IMR-90 (cell line): ENCODE measurements at places on chromosomes 5 and 9. TPM values are rescaled to one million over a fixed set of nuclear protein-coding genes. Genes with fewer than 3 reads are reported as not detected.
A peak's percentile ranks its signal among the peaks of the same experiment; 100 is the strongest.

Gene LHX3
- total RNA-seq, result not detected in 2 replicates

DNA sequence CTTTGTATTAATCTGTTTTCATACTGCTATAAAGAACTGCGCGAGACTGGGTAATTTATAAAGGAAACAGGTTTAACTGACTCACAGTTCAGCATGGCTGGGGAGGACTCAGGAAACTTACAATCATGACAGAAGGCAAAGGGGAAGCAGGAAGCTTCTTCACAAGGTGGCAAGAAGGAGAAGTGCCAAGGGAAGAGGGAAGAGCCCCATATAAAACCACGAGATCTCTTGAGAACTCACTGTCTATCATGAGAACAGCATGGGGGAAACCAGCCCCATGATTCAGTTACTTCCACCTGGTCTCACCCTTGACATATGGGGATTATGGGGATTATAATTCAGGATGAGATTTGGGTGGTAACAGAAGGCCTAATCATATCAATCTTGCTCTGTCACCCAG, 60.9 kb upstream of the CHD1 start:
- no peaks in the 10 kb centered on the region; the same call in 1 of the 2 replicates for H3K27me3 ChIP-seq
- DNase-seq, result no peak
- no peaks in the 10 kb centered on the region for H3K36me3 ChIP-seq
- H3K27ac ChIP-seq, result no peak overlapping the region
- no peaks in the 10 kb centered on the region for H3K4me1 ChIP-seq

GRCh38 chr5:158462349-158463114, 603.6 kb upstream of the CLINT1 start:
- no peak for DNase-seq
- no peak overlapping the region for H3K4me3 ChIP-seq
- H3K4me1 ChIP-seq, result no peaks in the 10 kb centered on the region
- no peaks in the 10 kb centered on the region for H3K36me3 ChIP-seq

DNA sequence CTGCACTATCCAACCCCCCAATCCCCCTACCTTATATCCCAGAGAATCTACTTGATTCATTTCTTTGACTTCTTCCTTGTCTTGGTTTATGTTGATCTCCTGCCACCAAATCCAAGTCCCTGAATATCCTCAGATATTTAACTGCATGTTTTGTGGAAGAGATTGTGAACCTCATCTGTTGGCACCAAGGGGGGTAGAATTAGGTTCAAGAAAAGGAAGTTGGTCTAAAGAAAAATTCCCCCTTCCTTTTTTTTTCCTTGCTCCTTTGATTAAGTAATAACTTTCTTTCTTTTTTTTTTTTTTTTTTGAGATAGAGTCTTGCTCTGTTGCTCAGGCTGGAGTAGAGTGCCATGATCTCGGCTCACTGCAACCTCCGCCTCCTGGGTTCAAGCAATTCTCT, 526 bp upstream of the CD14 start:
- no peak for DNase-seq
- no peak overlapping the region for H3K4me3 ChIP-seq
- no peaks in the 10 kb centered on the region for H3K36me3 ChIP-seq
- peaks cover 16% of the 10 kb centered on the region for H3K27me3 ChIP-seq

Gene NEUROG1
- total RNA-seq, result not detected in 2 replicates

GRCh38 chr5:95872346-95873268, 50.1 kb upstream of the GLRX start:
- no peaks in the 10 kb centered on the region for H3K36me3 ChIP-seq
- no peaks in the 10 kb centered on the region for H3K27me3 ChIP-seq
- no peak overlapping the region for H3K27ac ChIP-seq
- H3K4me1 ChIP-seq, result peaks cover 6% of the 10 kb centered on the region
- H3K4me3 ChIP-seq, result no peak overlapping the region

GRCh38 chr5:95731571-95732554, 727 bp downstream of the RHOBTB3 start:
- DNase-seq, result peak; percentile 34
- peaks cover 11% of the 10 kb centered on the region for H3K4me1 ChIP-seq
- H3K27ac ChIP-seq, result peak overlapping the region; percentile 100
- peak overlapping the region; percentile 98 for H3K4me3 ChIP-seq
- no peaks in the 10 kb centered on the region for H3K27me3 ChIP-seq

Gene LCN15
- total RNA-seq, result not detected in 2 replicates

GRCh38 chr9:114434878-114435311, 47.1 kb upstream of the AKNA start:
- no peak overlapping the region for H3K27ac ChIP-seq
- peaks cover 13% of the 10 kb centered on the region for H3K27me3 ChIP-seq
- no peaks in the 10 kb centered on the region for H3K36me3 ChIP-seq
- no peaks in the 10 kb centered on the region for H3K4me1 ChIP-seq

- H3K27ac ChIP-seq, result no peak overlapping the region
- DNase-seq, result peak; percentile 69
- no peak overlapping the region for H3K4me3 ChIP-seq
These were observed 324.1 kb upstream of the TNC start for GRCh38 chr9:115442054-115442453.

DNA sequence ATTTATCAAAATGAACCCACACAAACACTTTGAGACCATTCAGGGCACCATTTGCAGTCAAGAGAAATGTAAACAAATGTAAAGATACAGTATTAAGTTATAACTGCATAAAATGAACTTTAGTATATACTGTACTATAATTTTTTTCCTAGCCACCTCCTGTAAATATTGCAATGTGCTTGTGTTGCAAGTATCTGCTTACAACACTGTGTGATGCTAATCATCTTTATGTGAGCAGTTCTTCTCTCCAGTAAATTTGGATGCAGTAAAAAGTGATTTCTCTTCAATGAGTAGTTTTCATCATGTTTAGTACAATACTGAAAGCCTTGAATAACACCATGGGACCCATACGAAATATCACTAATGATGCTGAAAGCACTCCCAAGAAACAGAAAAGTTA, 9.4 kb downstream of the G3BP1 start:
- H3K4me1 ChIP-seq, result peaks cover 4% of the 10 kb centered on the region; the same call in 1 of the 2 replicates
- H3K36me3 ChIP-seq, result no peaks in the 10 kb centered on the region; the same call in 1 of the 2 replicates
- no peak for DNase-seq

DNA sequence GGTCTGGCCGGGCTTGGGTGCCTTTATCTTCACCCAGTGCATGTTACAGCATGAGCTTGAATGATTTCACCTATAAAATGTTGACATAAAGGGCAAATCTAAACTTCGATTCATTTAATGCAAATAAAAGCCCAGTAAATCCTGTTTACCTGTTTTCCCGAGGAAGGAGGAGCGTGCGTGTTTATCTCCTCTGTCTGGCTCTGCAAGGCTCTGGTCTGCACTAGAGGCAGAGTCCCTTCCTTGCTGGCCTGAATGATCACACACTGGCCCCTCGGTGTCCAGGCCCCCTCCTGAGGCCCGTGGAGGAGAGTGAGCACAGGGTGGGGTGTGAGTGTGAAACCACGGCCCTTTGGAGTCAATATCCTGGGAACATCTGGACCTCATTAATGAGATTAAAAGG, 125.1 kb upstream of the LHFPL2 start:
- peaks cover 8% of the 10 kb centered on the region; the same call in 1 of the 2 replicates for H3K4me1 ChIP-seq
- no peaks in the 10 kb centered on the region for H3K36me3 ChIP-seq
- DNase-seq, result no peak
- no peak overlapping the region for H3K4me3 ChIP-seq

Gene EQTN
- not detected in 2 replicates for total RNA-seq

Gene OSMR
- 38.9 and 41.6 TPM in 2 replicates for total RNA-seq

DNA sequence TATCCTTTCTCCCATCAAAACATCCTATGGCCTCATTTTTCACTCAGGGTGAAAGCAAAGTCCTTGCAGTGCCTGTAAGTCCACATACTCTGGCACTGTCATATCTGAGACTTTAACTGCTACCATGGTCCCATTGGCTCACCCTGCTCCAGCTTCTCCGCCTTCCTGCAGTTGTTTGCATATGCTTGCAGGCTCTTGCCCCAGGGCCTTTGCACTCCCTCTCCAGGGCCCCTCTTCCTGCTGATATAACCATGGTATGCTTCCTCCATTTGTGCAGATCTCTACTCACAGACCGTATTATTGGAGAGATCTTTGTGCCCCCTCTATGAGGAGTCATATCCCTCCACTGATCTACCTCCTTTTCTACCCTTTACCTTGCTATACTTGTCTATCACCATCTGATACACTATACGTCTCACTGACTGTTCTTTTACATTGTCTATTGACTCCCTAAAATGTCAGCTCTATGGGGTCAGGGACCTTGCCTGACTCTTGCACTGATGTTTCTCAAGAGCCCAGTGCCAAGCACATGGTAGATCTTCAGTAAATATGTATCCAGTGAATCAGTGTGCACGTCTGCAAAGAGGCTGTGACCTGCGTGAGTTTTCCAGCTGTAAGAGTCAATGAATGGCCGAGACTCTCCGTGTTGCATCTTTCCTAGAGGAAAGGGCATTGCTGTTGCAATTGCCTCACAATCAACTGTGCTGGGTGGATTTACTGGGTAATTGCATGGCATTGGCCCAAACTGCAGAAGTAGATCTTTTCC, 81.7 kb upstream of the CPEB4 start:
- no peak overlapping the region for H3K27ac ChIP-seq
- H3K36me3 ChIP-seq, result no peaks in the 10 kb centered on the region
- no peak overlapping the region for H3K4me3 ChIP-seq
- peaks cover 3% of the 10 kb centered on the region; the same call in 1 of the 2 replicates for H3K27me3 ChIP-seq

- H3K27me3 ChIP-seq, result no peaks in the 10 kb centered on the region
- no peaks in the 10 kb centered on the region for H3K36me3 ChIP-seq
- H3K27ac ChIP-seq, result no peak overlapping the region
- no peak overlapping the region for H3K4me3 ChIP-seq
- no peak for DNase-seq
These were observed 54.0 kb upstream of the CNOT6 start for GRCh38 chr5:180439911-180440769.

DNA sequence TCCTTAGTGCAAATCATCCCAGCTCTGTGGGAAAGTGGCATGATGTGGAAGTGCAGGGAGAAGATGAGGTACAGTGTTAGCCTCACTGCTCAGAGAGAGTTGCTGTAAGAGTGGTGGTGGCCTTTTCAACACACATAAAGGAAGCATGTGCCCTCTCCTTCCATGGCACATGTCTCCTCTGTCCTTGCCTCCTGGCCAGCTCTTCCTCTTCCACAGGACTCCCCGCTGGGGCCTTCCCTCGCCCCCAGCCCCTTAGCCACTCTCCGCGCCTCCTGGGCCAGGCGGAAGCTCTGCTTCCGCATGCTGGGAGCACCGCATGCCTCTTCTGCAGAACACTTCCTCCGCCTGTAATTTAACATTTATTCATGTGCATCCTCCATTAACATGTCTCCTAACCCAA, 4.8 kb upstream of the KCNMB1 start:
- H3K27me3 ChIP-seq, result no peaks in the 10 kb centered on the region; the same call in none of the 2 replicates
- H3K4me3 ChIP-seq, result no peak overlapping the region
- H3K27ac ChIP-seq, result no peak overlapping the region
- no peaks in the 10 kb centered on the region for H3K36me3 ChIP-seq

GRCh38 chr5:105751908-105752307, 1918.8 kb downstream of the EFNA5 start:
- no peaks in the 10 kb centered on the region for H3K36me3 ChIP-seq
- DNase-seq, result no peak
- H3K4me3 ChIP-seq, result no peak overlapping the region
- no peak overlapping the region for H3K27ac ChIP-seq

GRCh38 chr9:37466037-37466709, 923 bp upstream of the ZBTB5 start:
- DNase-seq, result no peak
- H3K27me3 ChIP-seq, result no peaks in the 10 kb centered on the region
- H3K4me3 ChIP-seq, result peak overlapping the region; percentile 76
- H3K4me1 ChIP-seq, result no peaks in the 10 kb centered on the region; the same call in none of the 2 replicates
- peak overlapping the region; percentile 88 for H3K27ac ChIP-seq
- H3K36me3 ChIP-seq, result no peaks in the 10 kb centered on the region

GRCh38 chr5:45796959-45797553, 100.9 kb upstream of the HCN1 start:
- H3K27me3 ChIP-seq, result no peaks in the 10 kb centered on the region
- no peak overlapping the region for H3K27ac ChIP-seq
- no peaks in the 10 kb centered on the region for H3K4me1 ChIP-seq
- H3K36me3 ChIP-seq, result no peaks in the 10 kb centered on the region
- no peak for DNase-seq

GRCh38 chr9:69260161-69260560, 64.9 kb upstream of the ENTREP1 start:
- no peaks in the 10 kb centered on the region for H3K4me1 ChIP-seq
- H3K4me3 ChIP-seq, result no peak overlapping the region
- H3K27me3 ChIP-seq, result no peaks in the 10 kb centered on the region

DNA sequence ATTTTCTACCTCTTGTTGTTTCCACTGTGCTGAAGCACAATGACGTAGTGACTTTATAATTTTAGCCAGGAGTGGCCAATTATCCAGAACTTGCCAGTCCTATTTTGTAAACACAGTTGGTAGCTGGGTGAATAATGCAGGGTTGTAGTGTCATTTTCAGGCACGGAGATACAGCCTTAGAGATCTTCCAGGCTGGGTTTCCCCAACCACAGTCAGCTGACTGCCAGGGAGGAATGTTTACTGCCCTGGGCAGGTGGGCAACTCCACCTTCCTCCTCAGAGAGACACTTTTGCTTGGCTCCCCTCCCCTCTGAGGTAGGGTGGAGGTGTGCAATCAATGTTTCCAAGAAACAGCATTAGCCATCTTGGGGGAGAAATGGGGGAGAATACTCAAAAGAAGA, 228.1 kb upstream of the NR4A3 start:
- DNase-seq, result no peak
- H3K27ac ChIP-seq, result no peak overlapping the region
- H3K4me1 ChIP-seq, result no peaks in the 10 kb centered on the region
- peaks cover 5% of the 10 kb centered on the region for H3K27me3 ChIP-seq

Gene ADAMTS2
- 18.3 and 19.0 TPM in 2 replicates for total RNA-seq

Gene TSSK1B
- total RNA-seq, result under 0.01 and 0.18 TPM in 2 replicates

- H3K27ac ChIP-seq, result peak within 1 kb of the TSS; percentile 36; the same call in 1 of the 2 replicates
- peaks cover 4% of the 10 kb centered on the region for H3K4me1 ChIP-seq
- H3K4me3 ChIP-seq, result no peak within 1 kb of the TSS
- no peaks in the 10 kb centered on the region for H3K36me3 ChIP-seq
- H3K27me3 ChIP-seq, result no peaks in the 10 kb centered on the region
These were observed at the start of gene AGXT2 for GRCh38 chr5:35047785-35048404. AGXT2 (minus strand) TSS chr5:35047949; CDS start chr5:35047892, 57 bp downstream.

GRCh38 chr5:173630724-173631365, 14.4 kb upstream of the BOD1 start:
- peak overlapping the region; percentile 23; the same call in 1 of the 2 replicates for H3K4me3 ChIP-seq
- no peaks in the 10 kb centered on the region for H3K36me3 ChIP-seq
- peaks cover 41% of the 10 kb centered on the region for H3K27me3 ChIP-seq
- peaks cover 3% of the 10 kb centered on the region; the same call in 1 of the 2 replicates for H3K4me1 ChIP-seq
- no peak for DNase-seq

GRCh38 chr5:80411589-80412219, 3.8 kb downstream of the ZFYVE16 start:
- H3K36me3 ChIP-seq, result peaks cover 4% of the 10 kb centered on the region; the same call in 1 of the 2 replicates
- H3K4me3 ChIP-seq, result no peak overlapping the region
- peak; percentile 7 for DNase-seq
- peaks cover 3% of the 10 kb centered on the region; the same call in 1 of the 2 replicates for H3K4me1 ChIP-seq
- H3K27ac ChIP-seq, result no peak overlapping the region

Gene TMC1
- not detected in 2 replicates for total RNA-seq

DNA sequence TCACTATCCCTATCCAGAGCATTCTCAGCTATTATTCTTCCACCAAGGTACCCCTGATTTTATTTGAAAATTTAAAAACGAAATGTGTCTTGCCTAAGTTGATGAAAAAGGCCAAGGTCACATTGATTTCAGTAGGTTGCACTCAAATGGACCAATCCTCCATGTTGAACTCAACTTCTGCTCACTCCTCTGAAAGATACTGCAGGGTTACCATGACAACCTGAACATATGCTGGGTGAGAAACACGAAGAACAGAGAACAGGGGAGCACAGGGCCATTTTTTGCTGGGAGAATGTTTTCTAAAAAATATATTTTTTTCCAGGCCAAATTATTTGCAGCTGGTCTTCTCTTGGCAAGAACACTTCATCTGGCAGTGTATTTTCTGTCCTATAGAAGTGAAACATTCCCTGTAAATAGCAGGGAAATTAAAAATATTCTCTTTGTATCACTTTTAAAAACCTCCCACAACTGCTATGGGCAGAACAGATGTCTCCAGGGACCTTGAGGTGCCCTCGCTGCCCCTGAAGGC, 215.9 kb downstream of the NXNL2 start:
- DNase-seq, result no peak
- peaks cover 35% of the 10 kb centered on the region for H3K4me1 ChIP-seq
- H3K27me3 ChIP-seq, result no peaks in the 10 kb centered on the region
- H3K4me3 ChIP-seq, result no peak overlapping the region
